H1 (cell line): ENCODE measurements at places on chromosomes 12 and 14.

DNA sequence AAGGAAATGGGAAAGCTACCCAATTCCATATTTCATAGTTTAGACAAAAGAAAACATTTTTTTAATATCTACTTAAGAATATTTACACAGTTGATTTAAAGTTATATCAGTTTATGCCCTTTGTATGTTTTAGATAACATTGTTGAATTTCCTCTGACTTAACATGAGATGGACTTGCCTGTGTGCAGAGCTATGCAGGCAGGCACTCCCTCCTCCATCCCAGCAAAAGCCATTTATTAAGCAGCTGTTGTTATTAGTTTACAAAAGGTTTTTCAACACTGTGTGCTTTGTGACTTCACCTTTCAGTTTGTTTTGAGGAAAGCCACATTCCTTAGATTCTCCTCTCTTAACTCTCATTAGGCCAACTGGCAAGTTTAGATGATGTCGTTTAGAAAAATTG, 337.5 kb upstream of the PDE3A start:
- no peak for DNase-seq

DNA sequence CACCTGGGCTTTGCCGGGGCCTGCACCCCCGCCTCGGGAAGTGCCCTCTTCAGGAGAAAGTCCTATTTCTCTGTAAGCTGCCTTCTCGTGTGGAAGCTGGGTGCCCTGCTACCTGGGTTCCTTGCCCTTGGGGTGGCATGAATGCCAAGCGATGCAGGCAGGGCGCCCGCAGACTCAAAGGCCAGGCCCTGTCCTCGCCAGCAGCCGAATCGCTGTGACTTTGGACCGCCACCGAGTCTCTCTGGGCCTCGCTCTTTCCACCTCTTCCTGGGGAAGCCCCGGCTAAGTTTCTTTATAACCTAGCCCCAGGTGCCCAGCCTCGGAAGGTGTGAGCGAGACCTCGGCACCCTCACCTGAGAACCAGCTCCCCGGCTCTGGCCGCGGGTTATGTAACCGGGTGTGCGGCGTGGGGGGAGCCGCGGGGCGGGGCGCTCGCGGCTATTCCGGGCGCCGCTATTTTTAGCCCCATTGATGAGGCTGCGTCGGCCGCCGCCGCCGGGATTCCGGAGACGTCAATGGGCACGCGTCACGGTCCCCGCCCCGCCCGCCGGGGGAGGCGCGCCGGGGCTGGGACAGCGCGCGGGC, 14.6 kb upstream of the NR4A1 start:
- no peak for DNase-seq

GRCh38 chr12:116358893-116359761, 81.6 kb upstream of the MED13L start:
- DNase-seq = no peak

- no peak for DNase-seq
Observed at GRCh38 chr12:39626033-39626814, 6.6 kb upstream of the ABCD2 start.

- DNase-seq = peak; percentile 99
Observed at GRCh38 chr12:50039151-50039835, 14.0 kb upstream of the RACGAP1 start.

- no peak for DNase-seq
Observed at GRCh38 chr14:22597771-22598098, 365 bp upstream of the ABHD4 start.

DNA sequence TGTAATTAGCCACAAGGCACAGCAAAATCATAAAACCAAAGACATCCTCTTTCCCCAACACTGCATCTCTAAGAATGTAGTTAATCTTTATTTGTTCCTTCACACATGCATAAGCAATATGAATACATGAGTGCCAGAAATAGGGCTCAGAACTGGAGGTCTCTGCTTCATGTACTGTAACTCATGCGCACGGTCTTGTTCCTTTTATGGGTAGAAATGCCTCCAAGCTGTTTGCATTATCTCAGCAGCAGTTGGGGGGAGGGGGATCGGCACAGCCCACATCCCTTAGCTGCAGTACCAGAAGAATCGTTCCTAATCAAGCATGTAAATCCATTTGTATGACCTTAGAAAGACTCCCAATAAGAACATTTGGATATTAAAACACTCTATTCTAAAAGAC, 20.0 kb downstream of the RHOJ start:
- DNase-seq = no peak

GRCh38 chr14:68041876-68042354, 222.3 kb downstream of the RAD51B start:
- DNase-seq = no peak

- DNase-seq = no peak
Observed at GRCh38 chr12:106975993-106976658, 10.8 kb downstream of the MTERF2 start.

DNA sequence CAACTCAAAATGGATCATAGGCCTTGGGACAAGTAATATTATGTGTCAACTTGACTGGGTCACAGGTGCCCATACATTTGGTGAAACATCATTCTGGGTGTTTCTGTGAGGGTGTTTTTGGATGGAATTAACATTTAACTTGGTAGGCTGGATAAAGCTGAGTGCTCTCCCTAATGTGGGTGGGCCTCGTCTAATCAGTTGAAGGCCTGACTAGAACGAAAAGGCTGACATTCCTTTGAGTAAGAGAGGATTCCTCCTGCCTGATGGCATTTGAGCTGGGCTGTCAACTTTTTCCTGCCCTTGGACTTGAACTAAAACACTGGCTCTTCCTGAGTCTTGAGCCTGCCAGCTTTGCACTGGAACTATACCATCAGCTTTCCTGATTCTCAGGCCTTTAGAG, 93.4 kb upstream of the ESRRB start:
- DNase-seq = no peak

GRCh38 chr12:101076921-101077320, 133.1 kb downstream of the SLC5A8 start:
- DNase-seq = no peak

GRCh38 chr14:74907744-74908143, 15.3 kb downstream of the RPS6KL1 start:
- DNase-seq = no peak

DNA sequence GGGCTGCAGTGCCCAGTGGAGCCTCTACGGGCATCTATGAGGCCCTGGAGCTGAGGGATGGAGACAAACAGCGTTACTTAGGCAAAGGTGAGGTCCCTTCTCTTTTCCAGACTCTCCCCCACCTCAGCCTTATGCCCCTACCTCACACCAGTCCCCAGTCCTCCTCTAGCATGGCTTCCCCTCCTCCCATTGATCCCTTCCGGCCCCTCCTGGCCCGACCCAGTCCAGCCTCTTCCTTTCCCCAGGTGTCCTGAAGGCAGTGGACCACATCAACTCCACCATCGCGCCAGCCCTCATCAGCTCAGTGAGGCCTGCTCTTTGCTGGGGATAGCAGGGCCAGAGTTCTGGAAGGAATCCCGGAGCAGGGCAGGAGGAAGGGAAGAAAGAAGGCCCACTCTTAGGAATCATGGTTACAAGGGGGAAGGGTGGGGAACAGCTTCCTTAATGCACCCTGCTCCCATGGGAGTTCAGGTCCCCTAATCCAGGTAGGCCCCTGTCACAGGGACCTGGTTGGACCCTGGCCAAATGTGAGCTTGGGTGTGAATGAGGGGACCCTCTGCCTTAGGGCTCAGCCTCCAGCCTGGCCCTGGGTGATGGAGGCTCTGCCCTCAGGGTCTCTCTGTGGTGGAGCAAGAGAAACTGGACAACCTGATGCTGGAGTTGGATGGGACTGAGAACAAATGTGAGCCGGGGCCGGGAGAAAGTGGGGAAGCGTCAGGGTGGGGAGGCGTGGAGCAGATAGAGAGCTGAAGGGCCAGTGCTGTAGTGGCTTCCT, 2.2 kb downstream of the ENO2 start:
- DNase-seq = no peak

- no peak for DNase-seq
Observed at GRCh38 chr12:105677672-105678071, 347.2 kb downstream of the C12orf75 start.

DNA sequence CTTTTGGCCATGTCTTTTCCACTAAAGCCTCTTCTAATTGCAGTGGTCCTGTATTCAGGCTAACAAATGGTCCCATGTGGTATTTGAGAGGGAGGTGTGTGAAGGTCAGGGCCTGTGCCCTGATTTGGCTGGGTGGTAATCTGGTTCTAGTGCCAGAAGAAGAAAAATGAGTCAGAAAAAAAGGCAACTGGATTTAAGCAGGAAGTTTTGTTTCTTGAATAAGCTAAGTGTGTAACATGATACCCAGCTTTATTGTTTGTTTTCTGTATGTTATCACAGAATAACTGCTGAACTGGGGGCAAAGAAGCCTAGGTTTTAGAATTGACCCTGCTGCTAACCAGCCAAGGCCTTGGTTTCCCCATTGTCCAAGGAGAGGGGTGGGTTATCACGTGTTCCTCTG, 134.0 kb downstream of the ANO6 start:
- DNase-seq = no peak

- DNase-seq = no peak
Observed at GRCh38 chr14:71201840-71202239, 294.6 kb downstream of the PCNX1 start.

DNA sequence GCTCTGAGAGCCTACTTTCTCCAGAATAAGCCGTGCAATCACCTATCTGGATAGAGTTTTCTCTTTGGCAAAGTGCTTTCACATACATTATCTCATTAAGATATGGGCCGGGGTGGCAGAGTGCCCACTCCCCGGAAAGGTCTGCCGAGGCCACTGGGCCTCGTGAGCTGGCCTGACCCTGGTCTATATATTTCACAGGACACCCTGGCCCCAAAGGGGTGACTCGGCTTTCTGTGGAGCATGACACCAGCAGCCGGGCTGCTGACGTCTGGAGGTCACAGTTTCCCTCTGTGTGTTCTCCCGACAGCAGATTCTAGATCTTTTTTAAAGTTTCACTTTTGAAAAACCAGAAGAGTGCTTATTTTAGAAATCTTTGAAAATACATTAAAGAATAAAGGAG, 27.9 kb upstream of the ATP2A2 start:
- DNase-seq = no peak

DNA sequence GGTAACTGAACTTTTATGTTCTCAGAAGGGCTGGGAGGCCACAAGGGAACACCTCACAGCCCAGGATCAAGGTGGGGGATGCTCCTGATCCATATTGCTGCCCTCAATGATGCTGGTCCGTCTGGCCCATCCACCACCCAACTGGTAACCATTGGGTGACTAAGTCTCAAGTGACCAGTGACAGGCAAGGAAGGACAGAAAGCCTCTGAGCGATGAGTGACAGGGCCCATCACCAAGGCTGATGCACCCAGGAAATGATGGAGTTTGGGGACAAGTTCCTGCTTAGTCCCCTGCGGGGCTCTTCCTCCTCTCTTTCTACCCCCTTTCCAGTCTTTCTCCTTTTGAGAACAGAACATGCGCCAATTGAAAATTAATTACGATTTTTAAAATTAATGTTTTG, 2.6 kb upstream of the MMP19 start:
- DNase-seq = no peak

DNA sequence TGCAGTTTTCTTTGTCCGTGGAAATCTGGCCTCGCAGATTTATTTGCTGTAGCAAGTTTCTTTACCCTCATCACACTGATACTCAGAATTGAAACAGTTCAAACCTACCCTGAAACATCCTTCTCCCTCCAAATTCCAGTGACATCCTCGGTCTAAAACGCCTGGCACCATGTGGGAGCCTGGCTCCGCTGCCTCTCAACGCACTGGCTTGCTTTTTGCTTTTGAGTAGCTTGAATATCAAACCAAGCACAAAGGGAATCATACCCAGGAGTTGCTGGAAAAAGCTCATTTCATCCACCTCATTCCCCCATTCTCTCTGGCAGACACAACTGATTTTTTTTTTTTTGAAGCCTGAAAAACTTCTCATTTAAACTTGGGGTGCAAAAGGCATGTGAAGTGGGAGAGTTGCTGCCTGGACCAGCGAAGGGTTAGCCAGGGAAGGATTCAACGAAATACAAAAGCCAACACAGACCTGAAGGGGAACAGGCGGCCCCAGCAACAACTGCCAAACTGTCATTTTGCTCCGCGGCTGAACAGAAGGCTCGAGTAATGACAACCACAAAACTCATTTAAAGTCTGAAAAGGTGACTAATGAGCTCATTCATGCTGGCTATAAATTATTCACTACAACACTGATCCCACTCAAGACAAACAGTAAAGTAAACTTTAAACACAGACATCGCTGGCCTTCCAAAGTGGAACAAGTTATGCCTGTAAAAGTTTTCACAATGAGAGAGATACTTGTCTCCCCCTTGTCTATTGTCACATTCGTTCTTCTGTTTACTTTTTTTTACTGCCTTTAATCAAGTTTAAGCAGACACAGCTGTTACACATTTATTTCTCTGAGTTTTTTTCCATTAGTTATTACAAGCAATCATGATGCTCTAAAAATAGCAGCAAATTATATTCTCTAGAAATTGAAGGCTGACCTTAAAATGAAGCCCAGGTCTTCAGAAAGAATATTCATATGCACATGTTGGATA, 12.5 kb upstream of the FOXN3 start:
- DNase-seq = no peak

DNA sequence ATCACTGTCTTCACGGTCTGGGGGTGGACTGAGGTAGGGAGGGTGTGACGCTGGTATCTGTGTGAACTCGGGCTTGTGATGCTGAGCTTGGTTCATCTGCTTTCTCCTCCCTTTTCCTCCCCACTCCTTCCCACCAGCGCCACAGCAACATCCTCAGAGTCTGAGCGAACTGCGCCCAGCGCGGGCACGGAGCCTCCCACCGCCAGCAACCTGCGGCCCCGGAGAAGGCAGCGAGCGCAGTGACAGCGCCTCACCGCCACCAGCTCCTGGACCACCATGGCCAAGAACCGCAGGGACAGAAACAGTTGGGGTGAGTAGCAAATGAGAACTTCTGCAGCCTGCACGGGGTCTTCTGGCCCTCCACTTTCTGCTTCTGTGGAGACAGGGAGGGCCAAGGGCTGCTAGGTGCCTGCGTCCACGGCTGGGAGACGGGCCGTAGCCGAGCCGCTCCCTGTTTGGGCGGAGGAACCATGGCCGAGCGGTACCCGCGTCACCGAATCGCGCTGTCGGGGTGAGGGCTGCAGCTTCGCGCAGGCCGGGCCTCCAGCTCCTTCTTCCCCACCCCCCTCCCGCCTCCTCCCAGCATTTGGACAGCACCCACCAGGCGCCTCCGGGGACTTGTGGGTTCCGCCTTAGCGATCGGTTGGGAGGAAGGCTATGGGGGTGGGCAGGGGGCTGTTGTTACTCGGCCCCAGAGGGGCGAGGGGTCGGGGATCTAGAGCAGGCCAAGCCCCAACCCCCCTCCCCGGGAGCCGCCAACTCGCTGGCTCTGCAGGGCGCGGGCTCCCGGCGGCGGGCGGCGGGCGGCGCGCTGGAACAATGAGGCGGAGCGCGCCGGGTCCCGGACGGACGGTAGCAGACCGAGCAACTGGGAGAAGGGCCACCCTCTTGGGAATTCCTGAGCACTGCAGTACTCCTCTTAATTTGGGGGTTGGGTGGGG, at the start of gene ATL1:
ATL1 (plus strand) TSS at position 156 of the 941 bp plus-strand sequence; CDS start at position 277, 121 bp downstream.
- DNase-seq = peak; percentile 87

DNA sequence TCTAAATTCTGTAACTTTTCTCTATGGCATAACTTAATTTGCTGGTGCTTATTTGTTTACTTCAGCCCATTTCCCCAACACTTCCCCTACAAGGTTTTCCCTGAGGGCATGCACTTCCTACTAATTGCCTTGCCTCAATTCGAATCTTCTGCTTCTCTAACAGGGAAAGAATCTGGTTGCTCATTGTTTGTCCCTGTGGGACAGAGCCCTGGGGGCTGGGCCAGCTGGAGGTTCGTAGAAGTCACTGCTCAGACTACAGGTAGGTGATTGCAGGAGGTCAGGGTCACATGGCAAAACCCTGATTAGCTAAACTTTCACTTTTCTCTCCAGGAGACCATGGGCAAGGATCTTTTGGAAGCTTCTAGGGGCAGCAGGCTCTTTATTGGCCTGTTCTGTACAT, 72.0 kb downstream of the ZFC3H1 start:
- no peak for DNase-seq
